ENCODE measurements at places on chromosomes 4 and X.
A peak's percentile ranks its signal among the peaks of the same experiment; 100 is the strongest.

DNA sequence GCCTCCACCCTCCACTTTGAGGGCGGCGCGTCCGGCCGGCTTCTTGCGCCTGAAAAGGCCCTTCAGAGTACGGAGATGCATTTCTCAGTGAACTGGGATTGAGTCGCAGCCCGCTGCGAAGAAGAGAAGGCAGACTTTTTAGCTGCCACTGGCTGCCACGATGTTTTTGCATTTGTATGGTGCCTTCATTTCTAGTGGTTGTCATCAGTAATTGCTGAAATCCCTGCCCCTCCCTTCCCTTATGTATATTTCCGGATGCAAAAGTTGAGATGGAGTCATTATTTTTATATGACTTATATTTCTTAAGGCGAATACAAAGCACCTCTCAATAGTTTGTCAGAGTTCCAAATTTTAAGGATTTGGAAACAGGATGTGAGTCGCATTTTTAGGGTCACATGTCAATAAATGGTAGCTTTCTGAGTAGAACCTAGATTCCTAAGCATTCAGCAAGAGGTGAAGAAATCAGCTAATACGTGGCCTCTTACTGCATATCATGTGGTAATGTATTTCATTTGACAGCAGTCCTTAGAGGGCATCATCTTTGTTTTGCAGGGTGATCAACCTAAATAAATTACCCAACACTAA, 658 bp downstream of the ATP6AP2 start:
- peak overlapping the region; percentile 88 for H3K27ac ChIP-seq
- H3K4me3 ChIP-seq = peak overlapping the region; percentile 84
- no peaks in the 10 kb centered on the region for H3K36me3 ChIP-seq
- DNase-seq = peak; percentile 1
- H3K27me3 ChIP-seq = no peaks in the 10 kb centered on the region

DNA sequence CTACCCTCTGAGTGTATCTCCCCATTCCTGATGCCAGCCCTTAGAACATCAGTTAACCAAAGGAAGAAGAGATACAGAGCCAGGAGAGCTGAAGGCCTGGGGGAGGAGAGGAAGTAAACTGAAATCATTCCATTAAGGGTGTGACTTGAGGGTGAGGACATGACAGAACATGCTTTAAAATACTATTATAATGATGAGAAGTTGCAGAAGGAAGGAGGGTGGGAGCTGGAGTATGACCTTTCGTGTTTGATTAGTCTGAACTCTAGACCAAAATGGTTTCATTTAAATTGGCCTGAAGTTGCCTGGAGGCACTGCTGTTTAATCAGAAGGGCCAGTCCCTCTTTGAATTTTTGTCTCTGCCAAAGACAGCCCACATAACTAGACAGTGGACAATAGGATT, 11.4 kb downstream of the INTS6L start:
- no peaks in the 10 kb centered on the region for H3K27me3 ChIP-seq
- H3K4me1 ChIP-seq = peaks cover 4% of the 10 kb centered on the region
- H3K4me3 ChIP-seq = no peak overlapping the region
- no peak overlapping the region for H3K27ac ChIP-seq

- H3K4me3 ChIP-seq = no peak overlapping the region
- H3K36me3 ChIP-seq = no peaks in the 10 kb centered on the region
- peak overlapping the region; percentile 81 for H3K27ac ChIP-seq
- no peaks in the 10 kb centered on the region for H3K27me3 ChIP-seq
- peaks cover 70% of the 10 kb centered on the region for H3K4me1 ChIP-seq
These were observed 4.1 kb downstream of the SH3BP2 start for GRCh38 chr4:2796849-2797544.

DNA sequence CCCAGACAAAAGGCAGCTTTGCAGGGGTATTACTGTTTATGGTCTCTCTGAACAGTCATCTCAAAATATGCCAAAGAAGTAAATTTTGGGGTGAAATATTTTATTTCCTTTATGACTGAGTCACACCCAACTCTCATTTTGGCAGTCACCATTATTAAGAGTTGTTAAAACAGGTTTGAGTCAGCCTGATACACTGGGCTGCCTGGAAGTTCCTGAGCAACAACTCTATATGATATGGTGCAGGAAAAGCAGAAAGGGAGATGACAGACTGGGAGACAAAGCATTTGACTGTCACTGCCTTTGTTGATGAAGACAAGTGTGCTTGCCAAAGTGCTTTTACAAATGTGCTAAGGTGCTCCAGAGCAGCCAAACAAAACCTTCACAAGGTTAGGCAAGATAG, 1263.5 kb downstream of the PCDH7 start:
- DNase-seq = no peak
- H3K27me3 ChIP-seq = no peaks in the 10 kb centered on the region
- H3K36me3 ChIP-seq = no peaks in the 10 kb centered on the region
- no peak overlapping the region for H3K4me3 ChIP-seq
- no peaks in the 10 kb centered on the region for H3K4me1 ChIP-seq

DNA sequence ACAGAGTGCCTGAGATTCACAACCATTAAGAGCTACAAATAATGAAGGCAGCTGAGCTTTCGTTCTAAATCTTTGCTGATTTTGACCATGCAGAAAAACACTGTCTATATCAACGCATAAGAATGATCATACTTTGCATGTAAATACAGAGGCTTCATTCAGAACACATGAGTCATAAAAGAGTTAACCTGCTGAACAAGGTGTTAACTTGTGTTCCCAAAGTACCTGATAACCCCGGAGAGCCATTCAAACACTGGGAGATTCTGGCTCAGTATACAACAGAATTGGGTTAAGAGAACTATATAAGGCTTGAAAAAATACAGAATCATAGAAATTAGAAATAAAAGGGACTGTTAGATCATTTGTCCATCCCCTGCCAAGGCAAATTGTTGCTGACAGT, 964.3 kb upstream of the TENM3 start:
- H3K27ac ChIP-seq = no peak overlapping the region
- no peaks in the 10 kb centered on the region for H3K36me3 ChIP-seq
- H3K4me1 ChIP-seq = no peaks in the 10 kb centered on the region
- no peak overlapping the region for H3K4me3 ChIP-seq
- DNase-seq = no peak

DNA sequence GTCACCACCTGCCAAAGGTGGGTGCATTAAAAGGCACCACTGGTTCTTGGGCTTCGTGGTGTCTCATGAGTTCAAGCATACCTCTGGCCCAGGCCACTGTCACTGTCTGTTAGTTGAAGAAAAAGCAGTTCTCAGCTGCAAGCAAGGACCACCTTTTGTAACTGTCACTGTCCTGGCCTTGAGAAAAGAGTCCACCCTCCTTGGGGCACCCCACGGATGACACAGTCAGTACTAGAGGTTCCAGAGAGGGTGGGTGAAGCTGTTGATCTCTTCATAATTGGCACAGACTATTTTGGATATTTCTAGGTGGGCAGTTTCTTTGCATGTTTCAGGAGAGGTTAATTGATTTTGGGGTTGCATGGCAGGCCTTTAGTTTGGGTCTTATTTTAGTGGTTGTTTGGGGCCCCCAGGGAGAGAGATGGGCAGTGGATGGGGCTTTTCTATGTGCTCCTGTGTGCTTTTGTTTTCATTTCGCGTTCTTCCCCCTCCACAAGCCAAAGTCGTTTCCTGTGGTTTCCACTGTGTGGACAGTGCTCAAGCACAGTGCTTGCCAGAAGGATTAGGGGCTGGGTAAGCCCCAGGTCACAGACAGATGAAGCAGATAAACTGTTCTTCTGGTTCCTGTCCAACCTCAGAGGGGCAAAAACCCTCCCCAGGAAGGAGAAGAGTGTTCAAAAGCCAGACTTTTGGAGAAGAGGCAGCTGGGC, 156.2 kb upstream of the PPP1R2C start:
- H3K27me3 ChIP-seq = no peaks in the 10 kb centered on the region
- H3K4me1 ChIP-seq = peaks cover 18% of the 10 kb centered on the region
- no peaks in the 10 kb centered on the region for H3K36me3 ChIP-seq
- peak overlapping the region; percentile 38 for H3K27ac ChIP-seq

DNA sequence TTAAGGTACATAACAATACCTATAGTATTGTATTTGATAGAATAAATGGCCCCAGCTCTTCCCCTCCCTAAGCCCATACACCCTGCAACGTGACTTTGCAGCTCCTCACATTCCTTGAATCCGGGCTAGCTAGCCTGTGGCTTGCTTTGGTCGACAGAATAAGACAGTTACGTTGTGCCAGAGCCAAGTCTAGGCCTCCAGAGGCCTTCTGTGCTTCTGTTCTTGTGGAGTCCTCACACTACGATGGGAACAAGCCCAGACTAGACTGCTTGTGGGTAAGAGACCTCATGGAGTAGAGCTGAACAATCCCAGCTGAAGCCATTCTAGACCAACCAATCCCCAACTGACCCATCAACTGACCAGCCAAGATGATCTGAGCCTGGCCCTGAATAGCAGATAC, 102.4 kb upstream of the PLAC1 start:
- no peaks in the 10 kb centered on the region for H3K4me1 ChIP-seq
- no peaks in the 10 kb centered on the region for H3K27me3 ChIP-seq
- H3K27ac ChIP-seq = no peak overlapping the region
- H3K36me3 ChIP-seq = no peaks in the 10 kb centered on the region

DNA sequence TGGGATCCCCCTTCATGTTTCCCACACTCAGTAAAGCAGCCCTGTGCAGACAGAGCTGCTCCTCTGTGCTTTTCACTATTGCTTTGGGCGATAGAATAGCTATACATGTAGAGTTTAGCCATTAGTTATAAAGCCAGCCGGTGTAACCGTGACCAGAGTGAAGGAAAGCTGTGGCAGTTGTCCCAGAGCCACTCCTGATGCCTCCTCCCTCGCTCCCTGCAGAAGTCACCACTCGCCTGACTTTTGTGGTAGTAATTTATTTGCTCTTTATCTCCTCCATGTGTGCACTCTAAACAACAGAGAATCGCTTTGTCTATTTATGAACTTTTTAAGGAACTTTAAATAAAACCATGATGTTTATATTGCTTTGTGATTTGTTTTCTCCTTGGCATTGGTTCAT, 41.8 kb upstream of the WWC2 start:
- no peak for DNase-seq
- no peaks in the 10 kb centered on the region for H3K4me1 ChIP-seq
- H3K36me3 ChIP-seq = no peaks in the 10 kb centered on the region

DNA sequence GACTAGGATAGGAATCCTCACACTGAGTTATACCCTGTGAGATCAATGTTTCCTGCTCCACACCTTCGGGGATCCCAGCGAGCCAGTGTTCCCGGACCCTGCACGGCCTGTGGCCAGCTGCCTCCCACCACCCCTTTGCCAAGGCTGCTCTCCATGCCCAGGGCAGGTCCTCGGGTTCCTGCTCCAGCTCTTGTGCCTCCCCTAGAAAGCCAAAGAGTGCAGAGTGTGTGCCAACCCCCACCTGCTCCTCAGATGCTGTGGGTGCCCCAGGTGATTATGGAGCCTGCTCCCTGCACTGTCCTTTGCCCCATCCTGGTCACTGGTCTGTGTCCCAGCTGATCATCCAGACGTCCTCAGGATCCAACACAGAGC, 246.4 kb downstream of the AFAP1 start:
- no peaks in the 10 kb centered on the region for H3K27me3 ChIP-seq
- no peak overlapping the region for H3K4me3 ChIP-seq

DNA sequence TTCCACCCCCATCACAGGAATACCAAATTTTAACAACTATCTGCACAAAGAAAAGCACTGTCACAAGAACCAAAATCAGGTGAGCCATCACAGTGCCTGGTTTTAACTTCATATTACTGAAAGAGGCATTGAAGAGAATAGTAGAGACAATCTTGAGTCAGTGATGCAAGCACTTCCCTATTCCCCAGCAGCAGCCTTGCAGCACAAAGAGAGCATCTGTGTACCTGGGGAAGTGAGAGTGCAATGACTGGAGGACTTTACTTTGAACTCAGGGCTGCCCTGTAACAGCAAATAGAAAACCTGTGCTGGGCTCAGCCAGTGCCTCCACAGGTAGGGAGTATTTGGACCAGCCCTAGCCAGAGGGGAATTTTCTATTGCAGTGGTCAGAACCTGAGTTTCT, 361.8 kb downstream of the TEX13C start:
- no peak for DNase-seq
- H3K4me1 ChIP-seq = no peaks in the 10 kb centered on the region
- H3K27me3 ChIP-seq = no peaks in the 10 kb centered on the region
- H3K36me3 ChIP-seq = no peaks in the 10 kb centered on the region
- no peak overlapping the region for H3K4me3 ChIP-seq
- H3K27ac ChIP-seq = no peak overlapping the region

DNA sequence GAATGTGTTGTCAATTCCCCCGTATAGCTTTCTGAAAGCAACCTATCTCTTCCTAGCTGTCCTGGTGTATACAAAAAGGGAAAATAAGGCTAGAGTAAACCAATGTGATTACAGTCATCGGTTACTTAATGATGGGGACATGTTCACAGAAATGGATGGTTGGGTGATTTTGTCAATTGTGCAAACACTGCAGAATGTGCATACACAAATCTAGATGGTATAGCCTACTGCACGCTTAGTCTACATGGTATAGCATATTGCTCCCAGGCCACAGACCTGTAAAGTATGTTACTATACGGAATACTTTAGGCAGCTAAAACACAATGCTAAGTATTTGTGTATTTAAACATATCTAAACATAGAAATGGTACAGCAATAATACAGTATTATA, 5.1 kb downstream of the DTHD1 start:
- no peak for DNase-seq
- no peaks in the 10 kb centered on the region for H3K27me3 ChIP-seq
- H3K4me3 ChIP-seq = peak overlapping the region; percentile 57
- H3K27ac ChIP-seq = peak overlapping the region; percentile 80

- H3K36me3 ChIP-seq = no peaks in the 10 kb centered on the region
- H3K4me1 ChIP-seq = peaks cover 6% of the 10 kb centered on the region
- no peak within 1 kb of the TSS for H3K27ac ChIP-seq
- DNase-seq = no peak
- H3K27me3 ChIP-seq = peaks cover 14% of the 10 kb centered on the region
These were observed at the start of gene PCDH7 for GRCh38 chr4:30720021-30720660. Gene PCDH7, plus strand, starts transcription at chr4:30720369. Its CDS starts 1,054 bp downstream, at chr4:30721423.

DNA sequence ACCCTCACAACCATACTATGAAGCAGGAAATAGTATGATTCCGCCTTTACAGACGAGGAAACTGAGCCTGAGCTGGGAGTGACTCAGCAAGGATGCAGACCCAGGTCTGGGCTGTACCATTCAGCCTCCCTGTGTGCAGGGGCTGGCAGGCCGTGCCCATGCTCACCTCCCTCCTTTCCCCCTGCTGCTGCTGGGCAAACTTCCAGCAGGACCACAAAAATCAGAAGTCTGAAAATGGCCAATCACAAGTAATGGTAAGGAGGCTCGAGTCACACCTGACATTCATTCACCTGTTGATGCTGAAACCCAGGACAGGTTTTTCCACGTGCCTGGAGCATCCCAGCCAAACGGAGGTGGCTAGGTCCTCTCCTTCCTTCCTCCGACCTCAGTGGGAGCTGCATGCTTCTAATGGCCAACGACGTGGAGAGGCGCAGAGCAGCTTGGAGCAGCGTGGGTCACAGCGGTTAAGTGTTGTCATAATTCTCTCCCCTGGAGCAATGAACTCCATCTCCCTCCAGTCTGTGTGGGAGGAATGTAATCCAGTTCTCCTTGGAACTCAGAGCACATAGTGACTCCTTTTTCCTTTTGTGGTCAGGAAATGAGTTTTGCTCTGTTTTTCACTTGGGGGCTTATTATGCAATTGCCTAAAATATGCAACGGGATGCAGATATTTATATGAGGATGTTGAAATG, 371.7 kb downstream of the BCOR start:
- H3K4me3 ChIP-seq = no peak overlapping the region
- no peak for DNase-seq
- H3K4me1 ChIP-seq = peaks cover 5% of the 10 kb centered on the region
- H3K27me3 ChIP-seq = no peaks in the 10 kb centered on the region
- no peaks in the 10 kb centered on the region for H3K36me3 ChIP-seq

- no peaks in the 10 kb centered on the region for H3K27me3 ChIP-seq
- H3K36me3 ChIP-seq = no peaks in the 10 kb centered on the region
- no peak for DNase-seq
- H3K4me1 ChIP-seq = no peaks in the 10 kb centered on the region
- H3K4me3 ChIP-seq = no peak overlapping the region
- H3K27ac ChIP-seq = no peak overlapping the region
These were observed 317.6 kb downstream of the DKK2 start for GRCh38 chr4:106718548-106718947.

GRCh38 chrX:41796577-41796976, 72.6 kb downstream of the GPR82 start:
- DNase-seq = peak; percentile 19
- peaks cover 41% of the 10 kb centered on the region for H3K4me1 ChIP-seq
- peak overlapping the region; percentile 25 for H3K27ac ChIP-seq

All from CD4-positive, CD25-positive, alpha-beta regulatory T cell (primary cell).